Activated CD4-positive, alpha-beta T cell treated with anti-CD3 and anti-CD28 coated beads for 48 hours (primary cell): ENCODE measurements at places on chromosomes 6 and 20.

- DNase-seq = no peak
These were observed 7.0 kb upstream of the C20orf144 start for GRCh38 chr20:33655164-33655563.

- DNase-seq = no peak
These were observed 151.1 kb upstream of the B3GAT2 start for GRCh38 chr6:71107911-71108420.

DNA sequence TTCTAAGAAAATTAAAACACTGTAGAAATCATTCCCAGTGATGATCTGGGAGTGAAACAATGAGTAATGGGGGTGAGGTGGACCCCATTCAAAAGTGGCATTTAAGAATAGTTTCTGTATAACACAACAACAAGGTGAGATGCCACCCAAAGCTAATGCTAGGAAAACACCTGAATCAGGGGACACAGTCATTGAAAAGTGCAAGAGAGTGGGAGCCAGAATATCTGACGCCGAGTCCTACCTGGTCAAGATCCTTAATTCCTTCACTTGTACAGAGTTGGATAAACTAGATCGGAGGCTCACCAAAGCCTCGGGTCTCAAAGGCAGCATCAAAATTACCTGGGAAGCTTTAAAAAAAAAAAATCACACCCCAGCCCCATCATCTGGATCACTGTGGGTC, 17.7 kb downstream of the TNFRSF21 start:
- no peak for DNase-seq

- no peak for DNase-seq
These were observed 108.7 kb upstream of the TMEM170B start for GRCh38 chr6:11428895-11429294.

DNA sequence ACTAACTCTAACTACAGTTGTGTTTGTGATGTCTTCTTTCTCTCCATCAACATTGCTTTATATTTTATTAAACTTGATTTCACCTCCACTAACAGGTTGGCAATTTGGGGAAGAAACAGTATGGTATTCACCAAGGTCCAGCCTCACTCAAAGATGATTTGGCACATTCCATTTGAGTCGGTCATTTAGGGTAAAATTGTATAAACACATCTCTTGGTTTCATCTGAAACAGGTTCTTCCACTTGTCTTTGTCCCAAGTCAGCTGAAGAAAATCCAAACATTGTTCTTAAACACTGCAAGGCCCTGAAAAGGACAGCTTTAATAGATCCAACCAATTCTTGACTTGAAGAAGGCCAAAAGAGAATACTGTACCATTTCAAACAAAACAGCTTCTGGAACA, 104.9 kb upstream of the NT5E start:
- no peak for DNase-seq

- DNase-seq = no peak
These were observed 26.9 kb downstream of the FAM50B start for GRCh38 chr6:3876101-3876500.

DNA sequence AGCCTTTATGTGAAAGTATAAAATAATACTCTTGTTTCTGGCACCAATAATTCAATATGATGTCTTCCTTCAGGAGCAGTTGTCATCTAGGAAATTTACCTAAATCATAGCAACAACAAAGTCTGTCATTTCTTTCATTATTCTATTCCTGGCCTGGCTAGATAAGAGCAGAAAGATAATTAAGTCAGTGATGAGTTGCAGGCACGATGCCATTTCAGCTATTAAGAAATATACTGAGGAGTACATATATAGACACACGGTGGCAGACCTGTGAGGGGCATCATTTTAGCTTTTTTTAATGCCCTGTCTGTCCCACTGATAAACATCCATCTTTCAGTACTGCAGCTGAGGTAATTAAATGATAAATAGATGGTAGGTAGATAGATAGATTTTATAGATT, 756.1 kb upstream of the EPHA7 start:
- no peak for DNase-seq

- no peak for DNase-seq
These were observed 58.3 kb upstream of the PDE10A start for GRCh38 chr6:165721356-165721755.

DNA sequence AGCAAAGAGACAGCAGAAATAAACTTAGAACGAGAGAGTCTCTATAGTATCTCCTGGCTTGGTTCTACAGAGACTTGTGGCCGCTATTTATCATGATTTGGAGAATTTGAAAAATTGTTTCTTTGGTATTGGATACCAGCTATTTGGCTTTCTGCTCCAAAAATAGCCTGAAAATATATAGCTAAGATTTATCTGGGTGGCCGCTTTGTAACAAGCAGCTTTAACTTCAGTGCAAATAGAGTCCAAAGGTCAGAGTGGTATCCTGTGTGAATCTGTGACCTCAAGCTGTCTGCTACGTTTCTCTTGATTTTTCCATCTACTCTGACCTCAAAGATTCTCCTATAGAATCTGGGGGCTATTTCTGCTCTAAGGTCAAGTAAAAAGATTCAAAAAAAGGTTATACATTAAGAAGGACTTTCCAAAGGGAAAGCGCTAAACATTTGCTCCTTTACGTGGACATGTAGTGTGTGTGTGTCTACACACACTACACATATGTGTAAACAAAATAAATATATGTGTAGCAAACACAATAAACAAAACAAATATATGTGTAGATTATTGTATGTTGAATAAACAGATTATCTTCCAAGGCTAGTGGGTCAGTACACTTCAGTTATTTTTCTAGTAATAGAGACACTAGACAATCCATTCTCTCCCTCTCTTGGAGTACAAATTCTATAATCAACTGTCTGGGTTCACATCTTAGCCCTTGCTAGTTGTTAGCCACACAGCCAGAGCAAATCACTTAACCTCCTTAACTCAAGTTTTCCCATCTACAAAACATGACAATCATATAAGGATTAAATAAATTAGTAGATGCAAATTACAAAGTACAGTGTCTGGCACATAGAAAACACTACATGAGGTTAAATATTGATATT, 40.8 kb downstream of the CHD6 start:
- DNase-seq = no peak

DNA sequence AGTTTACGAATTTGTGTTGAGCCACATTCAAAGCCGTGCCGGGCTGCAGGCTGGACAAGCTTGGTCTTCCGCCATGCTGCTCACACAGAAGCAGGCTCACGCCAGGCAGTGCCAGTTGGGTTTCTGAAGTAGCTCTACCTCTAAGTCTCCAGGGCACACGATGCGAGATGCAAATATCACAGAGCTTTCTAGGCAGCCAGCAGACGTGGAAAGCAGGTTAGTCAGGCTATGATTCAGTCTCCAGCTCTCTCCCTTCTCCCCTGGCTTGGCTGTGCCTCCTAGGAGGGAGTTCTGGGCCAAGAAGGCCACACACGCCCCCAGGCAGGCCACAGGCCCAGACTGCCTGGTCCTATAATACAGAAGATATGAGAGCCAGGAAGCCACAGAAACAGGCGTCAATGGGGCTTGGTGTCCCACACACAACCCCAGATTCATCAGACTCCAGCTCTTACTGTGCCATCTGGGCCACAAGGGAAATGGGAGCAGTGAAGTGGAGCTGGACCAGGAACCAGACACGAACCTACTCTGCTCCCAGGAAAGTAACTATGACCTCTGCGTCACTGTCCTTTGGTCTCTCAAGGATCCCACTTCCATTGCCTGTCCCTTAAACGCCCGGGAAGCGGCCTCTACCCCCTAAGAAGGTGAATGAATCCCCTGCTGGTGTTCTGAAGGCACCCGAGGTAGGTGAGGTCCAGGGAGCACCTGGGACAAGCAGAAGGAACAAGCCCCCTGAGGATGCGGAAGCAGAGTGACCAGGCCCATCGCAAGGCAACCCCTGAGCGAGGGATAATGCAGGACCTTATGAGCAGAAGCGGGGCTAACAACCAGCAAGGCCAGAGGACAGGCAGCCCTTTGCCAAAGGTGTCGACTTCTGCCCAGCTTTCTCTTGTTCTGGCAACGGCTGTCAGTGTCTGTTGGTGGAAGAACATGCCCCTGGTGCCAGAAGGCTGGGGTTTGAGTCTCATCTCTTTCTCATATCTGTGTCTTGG, 61.2 kb downstream of the GFOD1 start:
- DNase-seq = peak; percentile 62

GRCh38 chr6:162849269-162849668, 121.5 kb downstream of the PACRG start:
- DNase-seq = no peak

DNA sequence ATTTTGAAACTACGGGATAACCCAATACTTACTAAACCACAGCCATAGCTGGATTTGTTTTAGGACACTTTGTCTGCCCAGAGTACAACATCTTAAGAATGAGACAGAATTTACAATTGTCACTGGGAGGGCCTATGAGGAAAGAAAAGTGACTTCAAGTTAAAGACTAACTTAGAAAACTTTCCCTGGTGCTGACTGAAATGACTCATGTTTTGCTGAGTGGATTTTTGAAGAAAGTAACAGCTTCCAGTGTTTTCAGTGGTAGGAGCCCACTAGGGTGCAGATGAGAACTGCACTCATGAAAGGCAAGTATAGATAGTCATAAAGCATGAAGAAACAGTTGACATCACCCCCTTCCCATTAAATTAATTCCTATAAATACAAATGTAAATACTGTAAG, 988.2 kb upstream of the MAP3K7 start:
- no peak for DNase-seq

DNA sequence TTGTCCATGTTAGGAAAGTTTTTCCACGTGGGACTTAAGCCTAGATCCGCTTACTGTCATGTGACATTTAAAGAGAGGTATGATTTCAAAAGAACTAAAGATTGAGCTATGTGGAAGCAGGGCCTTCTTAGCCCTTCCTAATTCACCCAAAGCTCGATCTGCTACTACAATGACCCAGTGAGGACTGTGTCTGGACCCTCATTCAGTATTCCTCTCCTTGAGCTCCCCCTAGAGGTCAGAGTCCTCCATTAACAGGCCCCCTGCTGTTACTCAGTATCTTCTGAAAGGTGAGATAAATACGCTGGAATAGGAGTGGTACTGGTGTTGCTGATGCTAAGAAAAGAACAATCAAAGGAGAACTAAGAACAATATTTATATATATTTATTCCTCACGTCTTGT, 414.0 kb downstream of the GJA1 start:
- peak; percentile 50 for DNase-seq

- DNase-seq = no peak
These were observed 82.2 kb downstream of the CHMP4B start for GRCh38 chr20:33893314-33893713.

DNA sequence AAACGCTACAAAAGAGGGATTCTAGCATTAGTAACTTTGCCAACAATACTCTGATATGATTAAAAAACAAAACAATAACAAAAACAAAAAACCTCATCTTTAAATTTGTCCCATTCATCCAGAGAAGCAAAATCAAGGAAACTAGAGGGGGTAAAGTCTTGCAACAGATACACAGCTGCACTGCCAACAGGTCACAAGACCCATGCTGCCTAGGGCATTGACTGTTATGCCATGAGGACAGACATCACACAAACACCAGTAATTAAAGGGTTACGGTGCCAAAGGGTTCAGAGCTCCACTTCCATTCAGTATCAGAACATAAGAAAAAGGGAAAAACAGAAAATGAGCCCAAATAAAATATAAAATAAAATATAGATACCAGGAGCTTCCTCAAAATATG, 1.6 kb downstream of the TBC1D20 start:
- DNase-seq = no peak
